ENCODE measurements at places on chromosomes 1 and 21.

GRCh38 chr1:97038410-97038809 lies 316.8 kb downstream of the PTBP2 start:
- DNase-seq = no peak

DNA sequence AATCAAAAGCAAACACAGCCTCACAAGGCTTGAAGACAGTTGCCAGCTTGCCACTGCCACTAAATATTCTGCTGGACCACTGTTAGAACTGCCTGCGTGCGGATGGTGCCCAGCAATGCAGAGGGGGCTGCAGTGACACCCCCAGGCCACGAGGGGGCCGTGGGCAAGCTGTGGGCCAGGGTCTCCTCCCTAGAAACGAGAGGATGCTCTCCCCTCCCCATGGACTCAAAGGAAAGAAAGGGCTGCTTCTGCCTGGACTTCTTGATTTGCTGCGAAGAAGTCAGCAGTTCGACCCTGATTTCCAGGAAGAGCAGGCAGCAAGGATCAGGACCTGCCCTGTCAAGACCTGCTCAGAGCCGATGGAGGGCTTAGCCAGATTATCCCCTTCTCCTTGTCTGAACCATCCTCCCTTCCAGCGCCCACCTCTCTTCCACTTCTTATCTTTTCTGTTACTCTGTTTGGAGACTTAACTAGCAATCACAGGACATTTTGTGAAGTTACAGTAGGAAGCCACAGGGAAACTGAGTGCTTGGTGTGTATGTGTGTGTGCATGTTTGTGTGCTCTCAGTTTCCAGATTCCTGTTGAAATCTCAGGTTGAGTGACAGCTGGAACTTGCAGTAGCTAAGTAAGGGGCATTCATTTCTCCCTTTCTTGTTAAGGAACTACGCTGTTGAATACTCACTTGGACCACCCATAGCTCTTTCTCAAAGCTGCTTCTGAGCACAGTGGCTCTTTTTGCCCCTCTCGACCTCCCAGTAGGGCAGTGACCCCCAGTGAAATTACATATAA lies 2.7 kb downstream of the MAN1C1 start:
- peak; percentile 56 for DNase-seq

DNA sequence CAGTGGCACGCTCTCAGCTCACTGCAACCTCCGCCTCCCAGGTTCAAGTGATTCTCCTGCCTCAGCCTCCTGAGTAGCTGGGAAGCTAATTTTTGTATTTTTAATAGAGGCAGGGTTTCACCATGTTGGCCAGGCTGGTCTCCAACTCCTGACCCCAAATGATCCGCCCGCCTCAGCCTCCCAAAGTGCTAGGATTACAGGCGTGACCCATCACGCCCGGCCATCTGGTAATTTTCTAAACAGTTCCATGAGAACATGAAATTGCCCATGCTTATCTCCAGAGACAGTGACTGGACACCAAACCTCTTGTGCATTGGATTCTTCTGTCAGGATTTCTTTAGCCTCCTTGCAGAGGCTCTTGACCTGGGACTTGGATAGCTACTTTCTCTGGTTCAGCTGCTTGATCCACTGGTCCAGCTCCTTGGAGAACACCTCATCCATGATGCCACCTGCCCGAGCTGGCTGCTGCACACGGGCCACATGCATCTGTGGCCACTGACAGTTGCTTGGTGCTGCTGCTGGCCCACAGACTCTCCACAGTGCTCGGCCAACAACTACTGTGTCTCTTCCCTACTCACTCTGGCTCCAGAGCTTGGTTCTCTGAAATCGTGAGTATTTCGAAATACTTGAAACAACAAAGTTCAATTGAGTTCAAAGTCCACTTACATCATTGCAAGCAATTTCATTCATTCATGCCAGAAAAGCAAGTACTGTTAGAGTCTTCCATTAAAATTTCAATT lies 40.0 kb upstream of the CTPS1 start:
- no peak for DNase-seq

- DNase-seq = no peak
These were observed 18.2 kb downstream of the WNT4 start for GRCh38 chr1:22124592-22125229.

DNA sequence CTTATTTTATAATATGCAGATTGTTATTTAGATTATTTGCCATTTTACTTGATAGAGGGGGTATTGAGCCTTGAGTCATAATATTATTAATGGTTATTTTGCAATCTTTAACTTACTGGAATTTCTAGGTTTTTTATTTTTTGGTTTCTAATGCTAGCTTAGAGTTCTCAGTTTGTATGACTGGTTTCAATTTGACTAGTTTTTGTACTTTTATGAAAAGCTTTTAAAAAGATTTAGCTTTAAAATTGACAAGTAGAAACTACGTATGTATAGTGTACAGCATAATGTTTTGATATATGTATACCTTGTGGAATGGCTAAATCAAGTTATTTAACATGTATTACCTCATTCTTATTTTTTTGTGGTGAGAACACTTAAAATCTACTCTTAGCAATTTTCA lies 41.5 kb downstream of the CEP350 start:
- DNase-seq = no peak

- DNase-seq = no peak
These were observed 471.7 kb upstream of the VAMP3 start for GRCh38 chr1:7299329-7299799.

DNA sequence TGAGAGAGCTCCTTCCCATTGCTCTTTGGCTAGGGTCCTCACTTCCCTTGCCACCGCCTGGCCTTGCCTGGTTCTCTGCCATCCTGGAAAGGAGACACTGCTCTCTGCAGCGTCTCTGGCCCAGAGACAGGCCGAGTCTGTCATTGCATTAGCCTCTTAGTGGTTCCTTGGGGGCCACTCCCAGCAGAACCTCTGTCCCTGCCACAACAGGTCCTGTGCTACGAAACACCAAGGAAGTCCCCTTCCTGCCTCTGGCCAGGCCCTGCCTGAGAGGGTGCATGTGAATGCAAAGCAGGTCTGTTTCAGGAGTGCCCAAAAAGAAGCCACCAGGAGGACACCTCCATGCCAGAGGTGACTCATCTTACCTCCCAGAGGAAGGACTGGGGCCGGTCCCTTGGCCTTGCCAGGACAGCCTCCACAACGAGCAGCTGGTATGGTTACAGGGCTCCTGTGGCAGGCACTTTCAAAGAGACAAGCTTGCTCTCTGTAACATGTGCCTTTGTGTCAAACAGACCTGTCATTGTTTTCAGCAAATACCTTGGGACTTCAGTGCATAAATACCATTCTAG lies 59.6 kb downstream of the VPS26C start:
- no peak for DNase-seq

- no peak for DNase-seq
These were observed 117.1 kb upstream of the DUSP10 start for GRCh38 chr1:221858818-221859611.

DNA sequence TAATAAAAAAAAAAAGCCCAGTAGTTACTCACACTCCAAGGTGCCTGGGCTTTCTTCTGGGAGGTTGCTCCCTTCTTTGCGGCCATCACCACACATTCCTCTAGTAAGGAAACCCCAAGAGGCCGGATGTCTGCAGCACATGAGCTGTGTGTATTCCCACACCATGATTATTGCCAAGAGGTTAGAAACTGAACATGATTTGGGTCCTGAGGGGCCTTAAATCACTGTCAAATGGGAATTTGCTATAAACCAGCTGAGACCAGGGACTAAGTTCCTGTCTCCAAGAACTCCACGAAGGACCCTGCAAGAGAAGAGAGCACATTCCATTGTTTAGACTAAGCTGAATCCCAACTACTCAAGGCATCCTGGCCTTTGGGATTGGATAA lies 85.3 kb upstream of the SSX2IP start:
- no peak for DNase-seq

GRCh38 chr21:9760398-9761074 lies 760.8 kb upstream of the TPTE start:
- DNase-seq = no peak

GRCh38 chr1:20983297-20983889 lies 193.3 kb downstream of the EIF4G3 start:
- DNase-seq = no peak

GRCh38 chr1:114088392-114089299 lies 65.0 kb downstream of the SYT6 start:
- no peak for DNase-seq
